ENCODE measurements at places on chromosomes 4 and X. TPM values are rescaled to one million over a fixed set of nuclear protein-coding genes. Genes with fewer than 3 reads are reported as not detected.

Gene CENPVL2
- total RNA-seq = not detected

Gene AMTN
- total RNA-seq = 0.13 TPM

Gene GRPEL1
- 38.0 TPM for total RNA-seq

Gene PCDH19
- 0.07 TPM for total RNA-seq

Gene CT47B1
- not detected for total RNA-seq

Gene MSX1
- total RNA-seq = 1.3 TPM

Gene FMR1NB
- total RNA-seq = not detected

Gene GPRASP1
- total RNA-seq = 4.6 TPM

Gene WAS
- 0.13 TPM for total RNA-seq

Gene NLRP2B
- total RNA-seq = not detected

Gene GAGE13
- total RNA-seq = not detected

Gene SHISA3
- total RNA-seq = 12.9 TPM

Gene SULT1E1
- total RNA-seq = 10.7 TPM

Gene SHROOM3
- 12.6 TPM for total RNA-seq

Gene NCBP2L
- total RNA-seq = not detected

Gene SPANXN2
- not detected for total RNA-seq

Gene TREX2
- 1.7 TPM for total RNA-seq

Gene METAP1
- total RNA-seq = 29.5 TPM

Gene GAB3
- total RNA-seq = 2.7 TPM

Gene RNF175
- not detected for total RNA-seq

Gene LAP3
- total RNA-seq = 78.9 TPM

Gene XG
- 1.2 TPM for total RNA-seq
